ENCODE measurements at places on chromosomes 2 and 18.

GRCh38 chr2:2112416-2113105, 218.5 kb downstream of the MYT1L start:
- no peak for DNase-seq

DNA sequence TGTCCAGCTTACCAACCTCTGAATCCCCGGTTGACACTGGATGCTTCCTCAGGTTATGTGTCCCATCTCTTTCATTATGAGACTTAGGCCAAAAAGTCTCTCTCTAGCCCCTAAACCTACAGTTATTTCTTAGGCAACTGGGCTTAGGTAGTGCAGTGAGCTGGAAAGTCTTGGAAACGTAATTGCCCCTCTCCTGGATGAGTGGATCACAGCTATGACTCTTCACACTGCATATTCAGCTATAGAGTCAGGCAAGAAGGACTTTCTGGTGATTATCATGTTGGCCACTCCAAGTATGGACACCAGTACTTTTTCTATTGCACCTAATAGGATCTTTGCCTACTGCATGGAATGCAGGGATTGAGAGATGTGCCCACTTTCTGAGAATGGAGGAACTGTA, 458.3 kb upstream of the CELF4 start:
- no peak for DNase-seq

GRCh38 chr2:174444761-174445160, 42.1 kb downstream of the GPR155 start:
- no peak for DNase-seq

- no peak for DNase-seq
These were observed 87.3 kb upstream of the RMDN2 start for GRCh38 chr2:37837628-37838328.

GRCh38 chr18:69631281-69631680, 230.6 kb downstream of the DOK6 start:
- no peak for DNase-seq

- DNase-seq = no peak
These were observed 146.1 kb upstream of the SATB2 start for GRCh38 chr2:199603721-199604291.

- DNase-seq = no peak
These were observed 193.5 kb upstream of the SMAD2 start for GRCh38 chr18:48123941-48124340.

DNA sequence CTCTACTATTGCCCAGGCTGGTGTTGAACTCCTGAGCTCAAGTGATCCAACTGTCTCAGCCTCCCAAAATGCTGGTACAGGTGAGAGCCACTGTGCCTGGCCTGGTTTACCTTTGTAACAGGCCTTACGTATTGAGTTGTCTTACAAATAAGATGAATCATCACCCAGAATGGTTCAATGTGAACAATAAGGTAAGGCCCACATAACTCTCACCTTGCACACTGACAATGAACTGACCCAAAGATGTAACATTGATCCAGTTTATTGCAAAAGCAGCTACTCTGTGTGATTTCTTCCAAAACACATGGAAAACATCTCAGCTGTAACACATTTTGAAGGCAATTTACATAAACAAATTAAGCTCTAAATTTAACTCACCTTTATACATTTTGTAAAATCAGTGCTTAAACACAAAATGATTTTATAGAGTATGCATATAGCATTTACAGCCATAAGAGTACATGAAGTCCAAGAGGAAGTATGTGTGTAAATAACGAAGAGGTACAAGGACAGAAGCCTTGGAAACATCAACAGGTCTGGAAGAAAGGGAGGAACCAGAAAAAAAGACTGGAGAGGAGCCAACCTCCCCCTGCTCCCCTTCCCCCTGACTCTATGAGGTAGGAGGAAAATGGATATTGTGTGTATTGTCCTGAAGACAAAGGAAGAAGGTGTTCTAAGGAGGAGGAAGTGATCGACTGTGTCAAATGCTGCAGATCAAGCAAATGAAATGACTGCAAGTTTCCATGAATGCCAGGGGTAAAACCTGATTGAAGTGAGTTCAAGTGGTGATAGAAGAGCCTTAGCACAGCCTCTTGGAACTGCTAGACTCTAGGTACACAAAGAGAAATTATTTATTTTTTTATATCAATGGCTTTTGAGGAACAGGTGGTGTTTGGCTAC, 5.6 kb upstream of the WDFY1 start:
- DNase-seq = no peak

DNA sequence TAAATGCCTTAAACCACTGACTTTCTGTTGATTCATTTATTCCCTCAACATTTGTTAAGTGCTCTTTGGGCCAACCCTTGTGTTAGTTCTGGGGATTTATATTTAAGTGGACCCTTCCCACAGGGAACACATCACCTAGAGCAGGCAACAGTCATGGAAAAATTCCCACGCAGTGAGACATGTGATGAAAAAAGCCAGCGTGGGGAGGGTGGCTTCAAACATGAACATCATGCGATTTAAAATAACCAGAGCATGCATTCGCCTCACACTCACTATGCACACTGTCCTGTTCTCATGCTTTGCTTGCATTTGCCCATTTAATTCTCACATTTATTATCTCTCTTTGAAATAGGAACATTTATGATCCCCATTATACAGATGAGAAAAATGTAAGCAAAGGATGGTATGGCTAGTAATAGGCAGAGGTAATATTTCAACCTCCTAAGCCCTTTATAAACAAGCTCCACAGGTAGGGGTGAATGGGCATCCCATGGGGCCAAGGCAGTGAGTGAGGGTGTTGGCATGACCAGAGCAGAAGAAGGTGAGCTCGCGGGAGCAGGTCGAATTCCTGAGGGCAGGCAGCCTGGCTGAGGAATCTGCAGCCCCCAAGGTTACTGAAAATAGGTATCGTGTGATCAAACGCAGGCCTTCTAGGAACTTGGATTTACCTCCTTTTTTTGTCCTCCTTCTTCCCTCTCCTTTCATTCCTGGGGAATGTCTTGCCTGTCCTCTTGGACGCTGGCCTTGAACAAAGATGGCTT, 297.8 kb downstream of the MYCN start:
- no peak for DNase-seq

DNA sequence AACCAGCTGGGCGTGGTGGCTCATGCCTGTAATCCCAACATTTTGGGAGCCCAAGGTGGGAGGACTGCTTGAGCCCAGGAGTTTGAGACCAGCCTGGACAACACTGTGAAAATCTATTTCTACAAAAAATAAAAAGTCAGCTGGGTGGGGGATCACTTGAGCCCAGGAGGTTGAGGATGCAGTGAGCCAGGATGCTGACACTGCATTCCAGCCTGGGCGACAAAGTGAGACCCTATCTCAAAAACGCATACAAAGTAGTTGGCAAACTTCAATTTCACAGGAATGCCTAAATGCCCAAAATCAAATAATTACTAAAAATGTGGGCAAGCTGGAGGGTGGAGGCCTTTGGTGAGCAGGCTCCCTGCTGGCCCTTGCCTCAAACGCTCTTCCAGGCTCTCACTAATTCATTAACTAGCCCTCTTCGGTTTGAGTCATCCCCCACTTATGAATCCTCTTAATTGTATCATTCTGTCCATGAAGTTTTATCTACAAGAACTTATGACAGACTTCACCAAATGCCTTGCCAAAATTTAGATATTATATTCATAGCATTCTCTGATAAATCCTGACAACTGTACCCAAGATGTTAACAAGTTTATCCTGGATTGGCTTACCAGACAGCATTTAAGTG, 68.7 kb upstream of the ZFP36L2 start:
- DNase-seq = peak; percentile 71

GRCh38 chr2:2843969-2844548, 513.0 kb upstream of the MYT1L start:
- peak; percentile 37 for DNase-seq

DNA sequence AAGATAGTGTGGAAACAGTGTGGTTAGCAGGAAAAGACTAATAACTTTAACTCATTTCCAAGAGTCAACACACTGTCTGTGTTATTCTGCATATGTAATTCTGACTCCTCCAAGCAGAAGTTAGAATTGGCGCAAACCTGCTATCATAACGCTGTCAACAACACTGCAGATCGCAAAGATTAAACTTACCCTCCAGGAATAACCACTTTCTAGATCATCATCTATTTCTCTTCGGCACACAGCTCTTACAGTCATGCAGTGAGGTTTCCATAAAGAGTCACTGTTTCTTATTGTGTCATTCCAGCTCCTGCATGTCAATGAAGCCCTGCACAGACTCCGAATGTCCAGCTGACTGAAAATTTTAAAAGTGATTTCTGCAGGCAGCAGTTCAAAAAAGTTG, 2.4 kb downstream of the FBXO48 start:
- no peak for DNase-seq

- DNase-seq = no peak
These were observed 257.7 kb downstream of the TDRD15 start for GRCh38 chr2:21381421-21381820.

GRCh38 chr18:76265497-76266235, 229.4 kb downstream of the ZNF516 start:
- no peak for DNase-seq

DNA sequence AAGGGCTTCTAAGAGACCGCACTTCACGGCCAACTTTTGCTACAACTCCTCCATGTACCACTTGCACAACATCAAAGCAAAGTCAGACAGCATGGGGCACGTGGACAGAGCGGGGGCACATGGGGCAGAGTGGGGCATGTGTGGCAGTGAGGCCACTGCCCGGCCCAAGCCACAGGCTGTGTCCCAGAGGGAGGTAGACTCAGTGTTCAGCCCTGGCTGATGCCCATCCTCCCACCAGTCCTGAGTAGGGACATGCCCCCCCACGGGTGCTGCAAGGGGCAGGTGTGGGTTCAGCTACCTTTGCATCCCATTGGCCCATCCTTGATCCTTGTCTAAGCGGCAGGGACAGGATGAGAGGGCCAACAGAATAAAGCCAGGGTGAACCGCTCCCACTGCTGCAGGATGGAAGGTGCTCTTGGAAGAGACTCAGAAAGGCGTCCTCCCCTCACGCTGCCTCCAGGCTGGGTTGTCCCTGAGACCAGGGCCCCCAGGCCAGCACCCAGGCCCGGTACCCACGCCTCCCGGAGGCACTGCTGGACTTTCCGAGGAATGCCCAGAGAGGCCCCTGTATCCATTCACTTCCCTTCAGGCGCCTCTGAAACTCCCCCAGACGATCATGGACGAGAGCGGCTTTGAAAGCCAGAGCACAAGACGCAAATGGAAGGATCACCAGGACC, 218.2 kb downstream of the NDUFA10 start:
- DNase-seq = no peak

DNA sequence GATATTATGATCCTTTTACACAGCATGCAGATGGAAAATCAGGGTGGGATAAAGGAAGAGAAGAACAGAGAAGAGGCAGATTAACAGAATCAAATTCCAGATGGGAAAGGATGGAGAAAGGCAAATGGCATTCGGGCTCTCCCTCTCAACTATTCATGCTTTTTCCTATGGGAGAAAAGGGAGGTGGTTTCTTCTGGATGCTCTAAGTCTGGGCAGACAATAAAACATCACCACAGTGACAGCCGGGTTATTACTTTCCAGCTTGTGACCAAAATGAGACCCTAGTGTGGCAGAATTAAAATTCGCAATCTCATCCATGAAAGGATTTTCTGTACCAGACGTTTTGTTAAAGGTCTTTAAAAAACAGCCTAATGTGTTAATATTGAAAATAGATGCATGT, 440.7 kb downstream of the RND3 start:
- no peak for DNase-seq

DNA sequence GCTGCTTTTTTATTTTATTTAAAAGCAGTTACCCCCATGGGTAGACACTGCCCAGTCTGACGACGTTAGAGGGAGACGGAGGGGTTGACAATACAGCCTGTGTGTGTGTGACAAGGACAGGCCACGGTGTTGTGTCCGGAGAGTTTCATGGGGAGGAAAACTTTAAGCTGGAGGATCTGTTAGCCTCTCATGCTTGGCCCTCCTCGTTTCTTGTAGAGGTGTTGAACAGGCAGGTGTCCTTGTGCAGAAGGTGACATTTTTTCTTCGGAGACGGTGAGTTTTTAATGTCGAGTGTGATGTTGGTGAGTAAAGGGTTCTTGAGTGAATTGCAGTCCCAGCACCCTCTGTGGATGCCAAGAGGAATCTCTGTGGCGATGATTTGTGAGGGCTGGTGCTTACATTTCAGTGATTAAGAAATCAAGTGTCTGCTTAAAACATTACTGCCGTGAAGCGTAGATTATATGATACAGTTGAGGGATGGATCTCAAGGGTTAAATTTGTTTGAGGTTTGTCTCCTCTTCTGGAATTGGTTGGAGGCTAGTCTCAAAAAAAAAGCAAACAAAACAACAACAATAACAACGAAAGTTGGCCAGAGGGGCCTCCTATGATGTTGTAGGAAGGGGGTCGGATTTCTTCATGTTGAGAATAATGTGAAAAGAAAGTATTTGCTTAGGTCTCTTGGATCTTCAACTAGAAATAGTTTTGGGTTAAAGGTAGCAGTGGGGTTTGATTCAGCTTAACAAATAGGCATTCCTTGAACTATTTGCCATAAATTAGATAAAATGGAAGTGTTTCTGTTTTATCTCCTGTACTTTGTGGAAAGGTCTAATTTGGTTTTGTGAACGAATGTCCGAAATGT, 1.6 kb downstream of the NCOA1 start:
- DNase-seq = no peak

GRCh38 chr2:109472331-109472959, 141.3 kb downstream of the SEPTIN10 start:
- DNase-seq = no peak
